ENCODE measurements at places on chromosomes 7 and 10. TPM values are rescaled to one million over a fixed set of nuclear protein-coding genes. Genes with fewer than 3 reads are reported as not detected.

DNA sequence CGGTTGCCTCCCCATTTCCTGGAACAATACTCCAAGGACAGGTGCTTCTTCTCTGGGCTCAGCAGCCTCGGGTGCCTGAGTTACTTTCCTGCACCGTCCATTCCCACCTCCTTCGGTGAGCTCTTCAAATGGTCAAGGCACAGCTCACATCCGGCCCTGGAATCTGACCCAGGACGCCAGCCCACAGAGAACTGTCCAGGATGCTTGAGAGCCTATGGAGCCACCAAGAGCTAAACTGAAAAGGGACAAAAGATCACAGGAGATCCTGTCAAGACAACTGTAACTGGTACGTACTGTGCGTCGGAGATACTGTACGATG is 72.5 kb downstream of the CTBP2 start:
- DNase-seq, result no peak

GRCh38 chr10:102721954-102722353 is 7.5 kb downstream of the SFXN2 start:
- no peak for DNase-seq

- no peak for DNase-seq
Measured at GRCh38 chr10:53396876-53397275, 624.3 kb upstream of the MBL2 start.

- DNase-seq, result no peak
Measured at GRCh38 chr7:21828841-21829240, 116.9 kb downstream of the CDCA7L start.

DNA sequence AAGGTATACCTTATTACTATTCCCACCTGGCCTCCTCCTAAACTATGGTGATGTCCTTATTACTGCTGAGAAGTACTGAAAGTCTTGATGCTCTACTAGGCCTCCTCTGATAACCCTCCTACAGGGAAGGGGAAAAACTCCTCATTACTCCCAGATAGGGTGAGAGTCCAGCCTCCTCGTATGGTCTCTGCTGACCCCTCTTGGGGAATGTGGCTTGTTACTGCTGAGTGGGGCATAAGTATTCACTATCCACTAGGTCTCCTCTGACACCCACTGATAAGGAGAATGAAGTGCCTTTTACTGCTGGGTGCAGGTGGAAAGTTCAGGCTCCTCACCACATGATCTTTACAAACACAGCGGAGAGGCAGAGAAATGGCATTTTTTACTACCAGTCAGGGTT is 222.9 kb downstream of the CHRM2 start:
- DNase-seq, result no peak

- no peak for DNase-seq
Measured at GRCh38 chr7:26167303-26167934, 15.4 kb downstream of the NFE2L3 start.

GRCh38 chr10:95693071-95693667 is 558 bp downstream of the TCTN3 start:
- DNase-seq, result no peak

GRCh38 chr10:33684211-33684611 is 349.7 kb upstream of the NRP1 start:
- DNase-seq, result no peak

UNCX gene
- not detected for total RNA-seq

LRRD1 gene
- not detected for total RNA-seq

AGR2 gene
- total RNA-seq, result not detected

All from heart left ventricle (tissue), 16 donors.